ENCODE measurements at places on chromosomes 3 and 15. TPM values are rescaled to one million over a fixed set of nuclear protein-coding genes. Genes with fewer than 3 reads are reported as not detected.

RBPMS2 gene
- total RNA-seq = 0.15 TPM

DNA sequence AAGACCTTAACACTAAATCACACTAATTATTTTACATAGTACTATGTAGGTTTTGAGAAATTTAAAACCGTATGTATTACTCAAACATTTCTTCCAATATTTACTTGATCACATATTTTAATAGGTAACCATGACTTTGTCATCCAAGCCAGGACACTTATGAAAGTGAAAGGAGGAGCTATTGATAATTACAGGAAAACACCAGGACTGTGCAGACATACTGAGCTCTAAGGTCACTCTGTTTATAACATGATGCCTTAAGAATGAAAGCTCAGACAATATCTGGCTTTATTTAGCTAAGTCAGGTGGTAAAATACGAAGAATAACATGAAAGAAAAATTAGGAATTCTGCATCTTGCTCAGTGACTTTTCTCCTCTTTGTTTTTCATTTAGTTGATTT, 216.0 kb upstream of the NANOGP8 start:
- no peak for DNase-seq

FBXL2 gene
- 18.2 TPM for total RNA-seq

- no peak for DNase-seq
Observed at GRCh38 chr3:159796744-159797143, 191.9 kb upstream of the IL12A start.

IQCF5 gene
- not detected for total RNA-seq

GRCh38 chr3:123082370-123083065, 15.7 kb downstream of the PDIA5 start:
- DNase-seq = no peak

GRCh38 chr15:100858294-100858693, 21.3 kb upstream of the ALDH1A3 start:
- DNase-seq = no peak

DNA sequence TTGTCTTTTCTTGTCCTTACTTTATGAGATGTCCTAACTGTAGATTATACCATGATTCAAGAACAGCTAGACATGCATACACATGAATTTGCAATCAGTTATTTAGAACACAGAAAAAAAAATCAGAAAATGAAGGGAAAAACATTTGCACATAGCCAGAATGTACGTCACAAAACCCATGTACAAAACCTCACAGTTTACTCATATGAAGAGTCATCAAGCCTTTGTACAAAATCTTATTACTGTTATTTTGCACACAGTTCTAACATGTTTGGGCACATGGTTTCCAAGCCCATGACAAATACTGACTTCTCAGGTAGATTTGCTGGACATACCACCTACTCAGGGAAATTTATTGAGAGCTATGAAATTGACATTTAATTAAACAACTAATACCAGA, 48.2 kb downstream of the MAP3K13 start:
- DNase-seq = no peak

TRPM1 gene
- not detected for total RNA-seq

GRCh38 chr15:90932660-90932991, 277 bp upstream of the HDDC3 start:
- no peak for DNase-seq

SPSB4 gene
- 10.7 TPM for total RNA-seq

FBXL22 gene
- 0.71 TPM for total RNA-seq

- DNase-seq = no peak
Observed at GRCh38 chr15:49986326-49986725, 132.7 kb downstream of the ATP8B4 start.

SPTSSB gene
- total RNA-seq = 1.1 TPM

DNA sequence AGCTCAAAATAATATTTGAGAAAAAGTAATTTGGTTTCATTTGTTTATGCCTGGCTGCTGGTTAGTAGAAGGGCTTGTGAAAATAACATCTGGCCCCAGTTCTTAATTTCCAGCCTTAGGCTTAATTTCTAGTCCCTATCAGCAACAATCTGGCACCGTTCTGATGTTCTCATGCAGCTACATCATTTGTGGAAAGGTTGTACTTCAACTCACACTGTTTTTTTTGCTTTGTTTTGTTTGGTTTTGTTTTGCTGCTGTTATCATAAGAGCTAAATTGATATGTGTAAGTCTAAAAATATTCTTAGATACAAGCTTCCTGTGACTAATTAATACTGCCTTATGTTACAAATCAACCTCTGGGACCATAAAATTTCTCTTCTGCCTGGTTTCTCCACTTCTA, 8.9 kb downstream of the CPA3 start:
- no peak for DNase-seq

DNA sequence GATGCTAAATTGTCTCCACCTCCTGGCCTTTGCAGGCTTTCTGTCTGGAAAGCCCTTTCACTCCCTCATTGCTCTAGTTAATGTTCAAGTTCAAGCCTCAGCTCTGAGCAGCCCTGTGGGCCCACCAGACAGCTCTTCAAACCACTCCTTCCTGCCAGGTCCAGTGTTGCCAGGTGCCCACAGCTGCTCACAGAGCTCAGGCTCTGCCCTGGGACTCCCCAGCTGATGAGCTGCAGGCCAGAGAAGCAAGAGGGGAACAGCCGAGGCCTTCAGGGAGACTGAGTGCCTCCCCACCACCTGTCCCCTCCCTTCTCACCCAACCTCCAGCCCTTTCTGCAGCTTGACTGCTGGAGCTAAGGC, 1.3 kb upstream of the ZBTB47 start:
- no peak for DNase-seq

- peak; percentile 60 for DNase-seq
Observed at GRCh38 chr3:53680028-53680427, 166.2 kb downstream of the CHDH start.

GRCh38 chr3:152760024-152760563, 74.8 kb upstream of the P2RY1 start:
- no peak for DNase-seq

DNA sequence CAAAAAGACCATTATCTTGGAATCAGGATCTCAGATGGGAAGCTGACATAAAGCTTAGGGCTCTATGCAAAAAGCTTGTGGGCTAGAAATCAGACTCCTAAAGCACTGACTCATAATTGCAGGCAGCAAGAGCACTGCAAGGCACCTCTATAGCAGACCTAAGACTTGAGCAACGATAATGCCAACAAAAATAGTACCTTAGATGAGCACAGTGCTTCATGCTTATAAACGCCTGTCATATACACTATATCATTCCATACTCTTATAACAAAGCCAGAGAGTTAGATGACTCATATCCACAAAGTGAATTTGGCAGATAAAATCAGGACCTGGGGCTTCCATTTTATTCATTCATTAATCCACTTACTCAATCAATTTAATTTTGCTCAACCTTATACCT, 560.8 kb downstream of the MCTP2 start:
- DNase-seq = no peak

DNA sequence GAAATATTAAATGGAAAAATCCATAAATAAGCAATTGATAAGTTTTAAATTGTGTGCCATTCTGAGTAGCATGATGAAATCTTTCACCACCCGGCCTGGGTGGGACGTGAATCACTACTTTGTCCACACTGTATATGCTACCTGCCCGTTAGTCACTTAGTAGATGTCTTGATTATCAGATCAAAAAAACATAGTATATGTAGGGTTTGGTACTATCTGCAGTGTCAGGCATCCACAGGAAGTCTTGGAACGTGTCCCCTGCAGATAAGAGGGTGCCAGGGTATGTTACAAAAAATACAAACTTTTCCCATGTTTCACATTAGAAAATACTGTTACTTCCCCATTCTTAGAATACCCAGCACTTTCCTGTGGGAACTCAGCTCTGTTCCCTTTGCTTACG, 35.2 kb downstream of the FAM81A start:
- DNase-seq = no peak

SLC12A1 gene
- not detected for total RNA-seq

SEMA3G gene
- total RNA-seq = 3.4 TPM

GRCh38 chr3:148955544-148956346, 35.6 kb upstream of the GYG1 start:
- DNase-seq = peak; percentile 76

NRROS gene
- 0.58 TPM for total RNA-seq

MAP1A gene
- 4.0 TPM for total RNA-seq

TEX55 gene
- total RNA-seq = not detected

SI gene
- total RNA-seq = not detected

SPINK8 gene
- total RNA-seq = not detected

CYP8B1 gene
- not detected for total RNA-seq

Measured in neural progenitor cell (in vitro differentiated cells).